Esophagus squamous epithelium (tissue), 5 donors: ENCODE measurements at places on chromosomes 6 and 20.
A peak's percentile ranks its signal among the peaks of the same experiment; 100 is the strongest.

DNA sequence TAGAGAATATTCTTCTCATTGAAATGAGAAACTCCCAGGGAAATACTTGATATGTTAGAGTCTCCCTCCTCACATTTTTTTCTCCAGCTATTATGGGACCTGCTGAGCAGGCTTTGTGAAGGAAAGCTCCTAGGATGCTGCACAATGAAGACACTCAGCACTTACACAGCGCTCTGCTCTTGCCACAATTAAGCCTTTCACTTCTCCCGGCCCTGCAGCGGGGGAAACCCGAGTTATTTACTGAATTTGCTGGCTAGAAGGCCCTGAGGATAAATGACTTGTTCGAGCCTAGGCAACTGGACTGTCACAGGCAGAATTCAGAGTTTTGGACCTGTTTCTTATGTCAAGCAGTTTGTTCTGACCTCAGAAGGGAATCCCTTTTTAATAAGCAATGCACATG lies 102.0 kb downstream of the MAP3K7 start:
- DNase-seq = no peak

- no peak for DNase-seq
Observed at GRCh38 chr6:35635601-35636597, 52.8 kb downstream of the FKBP5 start.

DNA sequence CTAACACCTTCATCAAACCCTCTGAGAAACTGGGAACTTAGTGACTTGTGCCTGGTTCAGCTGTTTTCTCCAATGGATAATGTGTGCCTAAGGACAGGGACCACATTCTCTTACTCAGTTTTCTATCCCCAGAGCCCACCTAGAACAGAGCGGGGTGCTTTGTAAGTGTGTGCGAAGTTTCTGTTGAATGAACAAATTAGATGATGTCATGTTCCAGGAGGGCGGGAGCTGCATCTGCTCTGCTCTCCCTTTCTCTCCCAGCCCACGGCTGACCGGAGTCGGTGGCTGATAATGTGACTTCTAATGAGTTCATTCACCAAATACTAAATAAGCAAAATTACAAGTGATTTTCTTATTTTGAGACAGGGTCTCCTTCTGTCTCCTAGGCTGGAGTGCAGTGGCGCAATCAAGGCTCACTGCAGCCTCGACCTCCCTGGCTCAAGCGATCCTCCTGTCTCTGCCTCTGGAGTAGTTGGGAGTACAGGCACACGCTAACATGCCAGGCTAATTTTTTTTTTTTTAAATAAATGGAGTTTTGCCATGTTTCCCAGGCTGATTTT lies 60.7 kb upstream of the FNDC1 start:
- DNase-seq = no peak

- DNase-seq = peak; percentile 88
Observed at GRCh38 chr6:111873178-111874024, at the start of gene FYN. TSS of gene FYN (minus strand) at chr6:111873452. CDS start at chr6:111720051, 153,401 bp downstream.

- DNase-seq = no peak
Observed at GRCh38 chr6:11161031-11161956, 49.8 kb upstream of the ERVFRD-1 start.

- no peak for DNase-seq
Observed at GRCh38 chr6:130063806-130064205, 45.4 kb downstream of the L3MBTL3 start.

GRCh38 chr6:124671324-124671723 lies 290.9 kb upstream of the RNF217 start:
- DNase-seq = no peak

- no peak for DNase-seq
Observed at GRCh38 chr6:20112241-20112640, 100.0 kb downstream of the MBOAT1 start.

DNA sequence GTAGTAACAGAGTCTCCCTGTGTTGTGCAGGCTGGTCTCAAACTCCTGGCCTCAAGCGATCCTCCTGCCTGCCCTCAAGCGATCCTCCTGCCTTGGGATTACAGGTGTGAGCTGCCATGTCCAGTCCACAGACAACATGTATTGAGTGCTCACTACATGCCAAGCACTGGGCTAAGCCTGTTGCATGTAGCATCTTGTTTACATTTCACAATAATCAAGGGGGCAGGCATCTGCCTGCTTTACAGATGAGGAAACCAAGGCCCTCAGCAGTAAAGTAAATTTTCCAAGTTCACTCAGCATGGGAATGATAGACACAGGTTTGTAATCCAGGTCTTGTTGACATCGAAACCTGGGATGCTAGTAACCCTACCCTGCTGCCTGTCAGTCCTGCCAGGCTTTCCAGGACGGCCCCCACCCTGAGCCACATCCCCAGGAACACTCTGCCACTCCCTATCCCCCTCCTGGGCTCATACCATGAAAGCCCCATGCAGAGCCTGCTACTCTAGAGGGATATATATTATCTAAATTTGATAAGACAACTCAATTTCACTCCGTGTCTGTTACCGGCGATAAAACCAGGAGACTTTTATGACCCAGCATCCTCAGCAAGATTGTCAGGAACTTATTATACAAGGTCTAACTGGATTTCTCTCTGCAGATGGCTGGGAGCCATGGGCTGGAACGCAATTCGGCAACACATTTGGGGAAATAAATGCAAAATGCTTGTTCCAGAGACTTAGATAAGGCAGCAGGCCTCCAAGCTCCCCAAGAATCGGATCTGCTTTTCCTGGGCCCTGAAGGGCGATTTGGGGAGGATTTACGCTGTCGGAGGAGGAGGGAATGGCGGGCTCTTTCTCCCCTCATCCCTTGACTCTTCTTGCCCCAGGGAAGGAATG lies 30.4 kb downstream of the CD40 start:
- DNase-seq = no peak
